HFFc6 (cell line): ENCODE measurements at places on chromosomes 5 and 9. TPM values are rescaled to one million over a fixed set of nuclear protein-coding genes. Genes with fewer than 3 reads are reported as not detected.

LCN9 gene
- total RNA-seq = not detected in 3 replicates

GRCh38 chr5:107428303-107428813 is 242.4 kb downstream of the EFNA5 start:
- no peak for DNase-seq

DNA sequence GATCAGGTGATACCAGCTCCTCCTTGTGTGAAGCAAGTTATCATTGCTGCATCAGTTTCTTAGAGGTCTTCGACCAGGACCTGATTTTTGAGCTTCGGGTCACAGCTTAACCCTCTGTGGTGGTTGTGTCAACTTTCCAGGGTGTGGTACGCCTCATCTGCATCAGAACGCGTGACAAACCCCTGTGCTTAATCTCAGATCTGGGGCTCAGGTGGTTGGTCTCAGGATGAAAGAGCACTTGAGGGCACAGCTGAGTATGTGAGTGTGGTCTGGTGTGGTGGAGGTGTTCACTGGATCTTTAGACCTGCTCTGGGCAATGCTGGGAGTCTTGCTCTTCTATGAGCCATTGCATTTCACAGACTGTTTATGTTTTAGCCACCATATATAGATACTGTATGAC is 64.1 kb downstream of the OSTF1 start:
- DNase-seq = no peak

DNA sequence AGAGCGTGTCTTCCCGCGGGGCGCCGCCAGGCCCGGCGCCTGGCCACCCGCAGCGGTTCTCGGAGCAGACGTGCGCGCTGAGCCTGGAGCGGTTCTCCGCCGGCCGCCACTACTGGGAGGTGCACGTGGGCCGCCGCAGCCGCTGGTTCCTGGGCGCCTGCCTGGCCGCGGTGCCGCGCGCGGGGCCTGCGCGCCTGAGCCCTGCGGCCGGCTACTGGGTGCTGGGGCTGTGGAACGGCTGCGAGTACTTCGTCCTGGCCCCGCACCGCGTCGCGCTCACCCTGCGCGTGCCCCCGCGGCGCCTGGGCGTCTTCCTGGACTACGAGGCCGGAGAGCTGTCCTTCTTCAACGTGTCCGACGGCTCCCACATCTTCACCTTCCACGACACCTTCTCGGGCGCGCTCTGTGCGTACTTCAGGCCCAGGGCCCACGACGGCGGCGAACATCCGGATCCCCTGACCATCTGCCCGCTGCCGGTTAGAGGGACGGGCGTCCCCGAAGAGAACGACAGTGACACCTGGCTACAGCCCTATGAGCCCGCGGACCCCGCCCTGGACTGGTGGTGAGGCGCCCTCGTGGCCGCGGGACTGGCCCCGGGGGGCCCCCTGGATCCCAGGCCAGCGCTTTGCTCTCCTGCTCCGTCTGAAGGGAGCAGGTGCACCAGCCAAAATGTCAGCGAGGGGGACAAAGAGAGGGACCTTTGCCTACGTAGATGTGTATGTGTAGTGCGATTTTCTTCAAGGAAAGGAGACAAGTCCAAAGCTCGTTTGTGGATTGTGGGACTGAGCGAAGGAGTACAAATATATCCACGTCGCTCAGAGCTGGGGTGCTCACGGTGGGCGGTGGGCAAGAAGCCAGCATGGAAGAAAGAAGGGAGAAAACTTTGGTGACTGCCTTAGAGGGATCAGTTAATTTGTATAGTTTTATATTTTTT is 19.5 kb downstream of the BTNL9 start:
- no peak for DNase-seq

GRCh38 chr5:158195416-158196210 is 336.7 kb upstream of the CLINT1 start:
- DNase-seq = no peak
